AG04450 (cell line): ENCODE measurements at places on chromosomes 16 and 17.
A peak's percentile ranks its signal among the peaks of the same experiment; 100 is the strongest.

- no peak for DNase-seq
Measured at GRCh38 chr16:76985392-76986045, 205.5 kb upstream of the MON1B start.

- no peak for DNase-seq
Measured at GRCh38 chr16:56260378-56261160, 69.3 kb downstream of the GNAO1 start.

GRCh38 chr17:58112970-58113631, 29.9 kb downstream of the DYNLL2 start:
- no peak for DNase-seq

DNA sequence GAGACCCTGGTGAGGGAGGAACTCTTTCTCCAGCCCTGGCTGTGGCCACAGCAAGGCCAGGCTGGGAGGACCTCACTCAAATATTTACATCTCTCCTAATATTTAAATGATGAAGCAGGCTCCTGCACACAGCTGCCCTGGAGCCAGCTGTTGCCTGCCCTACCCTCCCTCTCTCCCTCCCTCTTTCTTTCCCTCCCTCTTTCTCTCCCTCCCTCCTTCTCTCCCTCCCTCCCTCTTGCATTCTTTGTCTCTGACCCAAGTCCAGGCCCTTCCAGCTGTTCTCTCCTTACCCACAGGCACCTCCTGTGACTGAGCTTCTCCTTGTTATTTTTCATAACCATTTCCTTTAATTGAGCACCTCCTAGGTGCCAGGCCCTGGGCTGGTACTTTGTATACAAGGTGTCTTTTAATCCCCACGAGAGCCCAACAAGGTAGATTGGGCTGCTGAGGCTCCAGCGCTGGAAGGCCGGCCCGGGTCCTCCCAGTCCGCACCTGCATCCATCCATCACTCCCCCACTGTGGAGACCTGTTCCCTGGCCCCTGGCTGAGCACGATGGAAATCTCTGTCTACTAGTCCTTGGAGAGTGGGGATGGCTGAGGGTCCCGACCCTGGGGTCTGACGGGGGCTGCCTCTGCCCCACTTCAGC, 242.3 kb downstream of the SEC14L1 start:
- DNase-seq, result peak; percentile 80

- DNase-seq, result no peak
Measured at GRCh38 chr17:55645361-55645760, 77.3 kb downstream of the TMEM100 start.

DNA sequence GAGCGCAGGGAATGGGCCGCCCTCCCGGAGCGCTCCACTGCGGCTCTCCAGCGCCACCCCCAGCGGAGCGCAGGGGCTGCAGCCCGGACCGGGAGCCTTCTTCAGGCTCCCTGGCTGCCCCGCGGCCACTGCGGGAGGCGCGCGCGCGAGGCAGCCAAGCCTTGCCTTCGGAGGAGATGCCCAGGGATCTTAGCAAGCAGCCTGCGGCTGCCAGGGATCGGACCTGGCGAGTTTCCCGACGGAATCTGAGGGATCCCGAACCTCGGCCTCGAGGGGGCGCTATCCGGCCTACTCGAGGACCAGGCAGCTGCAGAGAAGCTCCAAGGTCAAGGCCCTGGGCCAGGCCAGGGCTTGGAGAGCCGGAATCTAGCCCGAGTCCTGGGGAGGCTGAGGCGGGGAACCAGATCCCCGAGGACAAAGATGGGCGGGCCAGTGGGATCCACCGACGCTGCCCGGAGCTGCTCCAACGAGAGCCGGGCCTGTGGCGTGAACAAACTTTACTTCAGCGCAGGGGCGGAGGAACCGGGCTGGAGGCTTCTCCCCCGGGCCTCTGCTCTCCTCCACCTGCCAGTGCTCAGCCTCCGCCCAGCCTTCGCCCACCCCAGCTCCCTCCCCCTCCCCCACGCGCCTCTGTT, at the start of gene IRX6:
IRX6 (plus strand) TSS at position 567 of the 635 bp plus-strand sequence. CDS start 889 bp downstream, outside the sequence.
- DNase-seq, result no peak
